ENCODE measurements at places on chromosomes 6 and 20.
A peak's percentile ranks its signal among the peaks of the same experiment; 100 is the strongest.

DNA sequence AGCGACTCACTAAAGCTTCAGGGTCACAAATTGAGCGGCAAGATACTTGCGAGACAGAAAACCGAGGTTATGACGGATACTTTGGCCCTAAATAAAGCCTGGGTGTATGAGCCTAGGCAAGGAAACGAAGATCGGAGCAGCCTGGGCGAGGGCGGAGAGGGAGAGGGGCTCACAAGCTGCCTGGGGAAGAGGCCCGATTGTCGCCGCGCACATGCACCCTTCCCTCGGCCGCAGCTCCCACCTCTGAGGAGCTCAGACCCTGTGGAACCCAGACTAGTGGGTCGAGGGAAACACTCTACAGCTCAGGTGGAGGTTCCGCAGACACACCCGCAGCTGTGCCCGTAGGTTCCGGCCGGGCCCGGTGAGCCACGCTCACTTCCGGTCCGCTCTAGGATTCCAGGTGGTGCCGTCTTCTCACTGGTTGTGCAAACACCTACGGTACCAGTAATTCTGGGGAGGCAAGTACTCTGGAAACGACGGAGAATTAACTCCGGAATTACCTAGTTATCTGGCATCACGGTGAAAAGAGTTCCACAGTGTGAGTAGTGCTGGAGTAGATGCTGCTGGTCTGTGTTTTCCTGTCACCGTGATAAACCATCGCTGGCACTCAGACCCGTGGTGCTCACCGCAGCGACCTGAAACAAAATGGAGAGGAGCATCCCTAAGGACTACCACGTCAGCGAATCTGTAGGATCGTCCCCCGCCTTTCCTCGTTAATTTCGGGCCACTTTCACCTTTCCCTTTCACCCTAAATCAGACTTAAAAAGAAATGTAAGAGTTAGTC is 61.5 kb downstream of the GPX5 start:
- DNase-seq: no peak

- no peak for DNase-seq
These were observed 154.9 kb downstream of the OR2B2 start for GRCh38 chr6:27757307-27757706.

- no peak for DNase-seq
These were observed 764.8 kb upstream of the ADGRB3 start for GRCh38 chr6:67870321-67870720.

DNA sequence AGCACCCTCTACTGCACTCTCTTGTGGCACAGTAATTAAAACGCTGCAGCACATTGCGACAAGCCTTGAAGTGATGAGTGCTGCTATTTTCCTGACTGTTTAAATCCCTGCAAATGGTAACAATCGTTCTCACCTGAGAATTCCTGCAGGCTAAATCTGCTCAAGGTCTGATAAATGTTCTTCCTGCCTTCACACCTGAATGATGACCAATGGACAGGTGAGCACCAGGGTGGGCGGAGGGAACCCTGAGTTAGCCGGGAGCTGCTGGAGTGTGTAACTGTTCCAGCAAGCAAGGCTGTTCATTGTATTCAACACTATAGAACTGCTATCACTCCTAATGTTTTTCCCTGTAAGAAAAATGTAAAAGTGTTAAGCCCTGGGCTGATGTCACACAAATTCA is 4.0 kb downstream of the DACT2 start:
- no peak for DNase-seq

DNA sequence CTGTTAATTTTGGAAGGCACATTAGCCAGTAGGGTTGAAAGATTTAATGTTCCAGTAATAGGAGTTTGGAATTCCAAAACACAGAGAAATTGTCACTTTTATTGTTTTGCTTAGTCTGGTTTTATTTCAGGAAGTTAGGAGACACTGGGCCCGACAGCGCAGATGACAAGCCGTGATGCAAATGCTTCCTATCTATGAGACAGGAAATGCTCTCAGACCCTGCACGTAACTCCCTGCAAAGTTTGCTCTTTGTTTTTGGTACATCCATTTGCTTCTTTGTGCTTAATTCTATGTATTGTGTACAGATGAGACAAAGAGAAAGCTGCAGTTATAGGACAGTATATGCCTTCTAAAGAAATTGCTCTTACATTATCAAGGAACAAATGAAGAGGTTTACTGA is 201.6 kb upstream of the SGK1 start:
- DNase-seq: no peak

- no peak for DNase-seq
These were observed 572 bp upstream of the ZDHHC14 start for GRCh38 chr6:157380458-157380778.

GRCh38 chr6:137094411-137095008 is 49.7 kb upstream of the IL20RA start:
- peak; percentile 26 for DNase-seq

- DNase-seq: no peak
These were observed 133.7 kb downstream of the MYO6 start for GRCh38 chr6:75882734-75883133.

DNA sequence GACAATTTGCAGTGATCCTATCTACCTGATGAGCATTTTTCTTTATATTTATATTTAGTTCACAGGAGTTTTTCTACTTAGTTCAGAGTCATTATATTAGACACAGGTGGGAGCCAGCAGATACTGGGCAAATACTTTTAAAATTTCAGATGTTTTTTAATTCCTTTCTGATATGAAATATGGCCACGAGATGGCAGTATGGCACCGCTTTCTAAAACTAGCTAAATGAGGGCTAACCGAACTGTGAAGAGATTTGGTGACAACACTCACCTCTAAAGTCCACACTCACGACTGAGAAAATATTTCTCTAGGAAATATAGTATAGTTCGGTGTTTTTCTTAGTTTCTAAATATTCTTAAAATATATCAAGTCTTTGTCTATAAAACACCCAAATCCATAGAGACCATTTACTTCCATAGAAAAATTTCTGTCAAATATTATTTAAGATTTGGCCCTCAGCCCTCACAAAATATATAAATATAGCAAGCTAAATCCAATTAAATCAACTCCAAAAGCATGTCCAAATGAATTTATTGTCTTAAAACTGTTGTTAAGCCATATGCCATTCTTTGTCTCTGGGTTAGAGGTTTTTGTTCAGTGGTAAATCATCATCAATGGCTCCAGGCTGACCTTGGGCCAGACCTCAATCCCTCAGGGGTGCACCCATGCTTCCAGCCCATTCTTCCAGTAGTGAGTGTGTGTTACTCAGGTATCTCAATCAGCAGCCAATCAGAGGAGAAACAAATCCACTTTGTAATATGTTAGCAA is 63.6 kb downstream of the HUS1B start:
- no peak for DNase-seq

DNA sequence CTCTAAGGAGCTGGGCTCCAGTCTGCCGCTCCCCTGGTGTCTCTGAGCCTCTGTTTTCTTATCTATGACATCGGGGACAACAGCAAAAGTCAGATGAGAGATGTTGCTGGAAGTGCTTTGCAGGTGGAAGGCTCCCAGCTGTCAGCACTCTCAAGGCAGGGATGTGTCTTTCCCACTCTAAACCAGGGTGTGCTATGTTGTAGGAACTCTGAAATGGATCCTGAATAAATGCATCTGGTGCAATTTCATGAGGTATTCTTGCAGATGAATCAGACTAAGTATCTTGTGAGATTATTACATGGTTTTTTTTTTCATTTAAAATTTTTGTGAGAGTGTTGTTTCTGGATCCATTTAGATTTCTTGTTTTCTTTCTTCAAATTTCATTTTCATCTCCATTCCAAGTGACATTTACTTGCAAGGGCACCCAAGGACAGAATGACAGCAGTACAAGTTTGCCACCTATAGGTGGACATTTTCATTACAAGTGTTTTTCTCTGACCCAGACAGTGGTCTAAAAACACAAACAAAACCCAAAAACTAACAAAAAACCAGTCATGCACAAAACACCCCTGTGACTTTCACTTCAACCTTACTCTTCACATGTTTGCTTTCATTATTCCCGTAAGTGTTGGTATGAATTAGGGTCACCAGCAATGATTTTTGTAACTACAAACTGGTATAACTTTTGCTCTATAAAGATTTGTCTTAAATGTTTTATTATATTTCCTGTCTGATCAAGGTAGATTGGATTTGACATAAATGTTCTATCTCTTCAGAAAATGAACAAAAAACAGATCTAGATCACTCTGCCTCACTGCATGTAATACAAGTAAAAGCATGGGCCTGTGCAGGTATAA is 14.7 kb upstream of the SIM1 start:
- DNase-seq: no peak

GRCh38 chr6:122399348-122400120 is at the start of gene HSF2:
Gene HSF2 (plus strand): TSS chr6:122399652. CDS start chr6:122399738, 86 bp downstream.
- DNase-seq: peak; percentile 98

DNA sequence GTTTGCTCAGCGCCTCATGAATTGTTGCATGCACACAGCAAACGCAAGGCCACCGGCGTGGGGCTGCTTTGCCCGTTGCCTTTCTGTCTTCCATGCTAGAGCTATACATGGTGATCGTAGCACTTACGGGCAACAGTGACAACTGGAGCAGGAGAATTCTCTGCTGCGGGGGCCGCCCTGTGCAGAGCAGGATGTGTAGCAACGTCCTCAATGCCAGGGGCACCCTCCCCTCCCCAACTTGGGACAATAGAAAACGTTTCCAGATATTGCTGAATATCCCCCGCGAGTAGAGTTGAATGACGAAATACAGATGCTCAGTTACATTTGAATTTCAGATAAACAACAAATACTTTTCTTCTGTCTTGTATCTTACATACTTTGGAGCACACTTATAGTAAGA is 198.7 kb downstream of the TFAP2C start:
- no peak for DNase-seq
